DMS 273 treated with DMSO at 0.1 percent for 48 hours (cell line): ENCODE measurements at places on chromosomes 11 and 22.

GRCh38 chr11:114183044-114183511 is 113.1 kb upstream of the NNMT start:
- DNase-seq = no peak

DNA sequence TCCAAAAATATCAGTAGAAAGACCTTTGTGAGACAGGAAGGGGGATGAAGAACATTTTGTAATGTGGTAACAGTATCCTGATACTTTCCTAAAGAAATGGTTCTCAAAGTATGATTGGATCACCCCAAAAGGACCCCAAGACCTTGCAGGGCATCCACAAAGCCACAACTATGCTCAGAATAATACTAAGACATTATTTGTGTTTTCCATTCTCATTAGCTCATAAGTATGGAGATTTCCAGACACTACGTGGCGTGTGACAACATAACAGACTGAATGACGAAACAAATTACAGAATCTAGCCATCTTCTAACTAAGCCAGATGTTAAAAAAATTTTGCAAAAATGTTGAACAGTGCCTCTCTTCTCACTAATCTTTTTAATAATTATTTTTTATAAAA is 24.9 kb downstream of the CHEK2 start:
- no peak for DNase-seq

DNA sequence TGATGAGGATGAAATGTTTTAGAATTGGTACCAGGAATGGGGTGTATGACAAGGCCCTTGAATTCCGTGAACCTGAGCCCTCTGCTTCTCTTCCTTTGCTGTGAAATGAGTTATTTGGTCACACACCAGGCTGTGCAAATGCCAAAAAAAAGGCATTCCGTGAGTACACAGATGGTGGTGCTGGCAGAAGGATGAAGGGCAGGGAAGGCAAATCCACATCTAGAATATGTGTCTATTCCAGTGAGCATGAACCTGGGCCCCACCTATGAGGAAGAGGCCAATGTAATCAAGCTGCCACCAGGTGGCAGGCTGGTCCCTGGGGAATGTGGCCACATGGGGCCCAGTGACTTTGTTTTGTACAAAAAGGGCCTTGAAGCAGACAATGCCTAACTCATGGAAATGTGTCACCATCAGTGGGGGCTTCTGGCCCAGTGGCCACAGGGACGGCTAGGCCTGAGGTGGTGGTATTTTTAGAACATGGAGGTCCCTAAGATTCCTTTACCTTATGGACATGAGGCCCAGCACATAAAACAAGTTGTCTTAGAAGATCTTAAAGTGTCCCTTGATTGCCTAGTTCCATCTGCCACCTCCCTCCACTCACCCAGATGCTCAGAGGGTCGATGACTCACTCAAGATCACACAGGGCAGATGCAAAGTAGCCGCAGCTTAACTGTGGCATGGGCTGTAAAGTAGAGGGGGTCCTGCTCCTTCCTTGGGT is 3.9 kb upstream of the RNF215 start:
- DNase-seq = peak; percentile 28

GRCh38 chr22:39490135-39490798 is 11.8 kb upstream of the MIEF1 start:
- DNase-seq = peak; percentile 23

DNA sequence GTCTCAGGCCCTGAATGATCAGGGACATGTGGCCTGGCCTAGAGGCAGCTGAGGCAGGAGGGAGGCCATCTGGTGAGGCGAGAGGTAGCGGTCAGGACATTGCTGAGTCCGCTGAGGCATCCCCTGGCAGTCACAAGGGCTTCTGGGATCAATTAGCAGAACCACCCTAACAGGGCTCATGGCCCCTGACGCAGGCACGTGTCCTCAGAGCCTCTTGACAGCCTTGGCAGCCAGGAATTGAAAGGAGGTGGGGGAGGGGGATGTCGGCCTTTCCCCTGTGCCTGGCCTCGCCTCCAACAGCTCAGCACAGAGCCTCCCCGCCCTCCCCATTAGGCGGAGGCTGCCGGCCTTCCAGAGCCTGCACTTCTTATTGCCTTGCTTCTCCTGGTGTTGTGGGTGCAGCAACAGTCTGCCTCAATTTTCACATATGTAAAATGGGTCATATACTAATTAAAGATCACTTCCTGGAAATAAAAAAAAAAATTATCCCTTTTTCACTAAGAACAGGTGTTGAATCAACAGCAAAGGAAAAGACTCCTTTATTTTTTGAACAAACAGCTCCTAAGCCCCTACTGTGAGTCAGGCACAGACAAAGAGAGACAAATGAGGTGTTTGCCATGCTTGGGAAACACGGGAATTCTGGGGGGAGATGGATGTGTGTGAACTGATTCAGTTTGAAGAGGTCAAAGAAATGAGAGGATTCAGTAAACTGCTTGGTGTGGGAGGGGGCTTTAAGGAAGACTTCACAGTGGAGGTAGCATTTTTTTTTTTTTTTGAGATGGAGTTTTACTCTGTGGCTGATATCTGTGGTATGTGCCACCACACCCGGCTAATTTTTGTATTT is 55.3 kb downstream of the NFAM1 start:
- peak; percentile 34 for DNase-seq

- no peak for DNase-seq
Observed at GRCh38 chr11:28303477-28304191, 195.4 kb downstream of the METTL15 start.

- DNase-seq = no peak
Observed at GRCh38 chr11:25981998-25982397, 349.9 kb upstream of the ANO3 start.

DNA sequence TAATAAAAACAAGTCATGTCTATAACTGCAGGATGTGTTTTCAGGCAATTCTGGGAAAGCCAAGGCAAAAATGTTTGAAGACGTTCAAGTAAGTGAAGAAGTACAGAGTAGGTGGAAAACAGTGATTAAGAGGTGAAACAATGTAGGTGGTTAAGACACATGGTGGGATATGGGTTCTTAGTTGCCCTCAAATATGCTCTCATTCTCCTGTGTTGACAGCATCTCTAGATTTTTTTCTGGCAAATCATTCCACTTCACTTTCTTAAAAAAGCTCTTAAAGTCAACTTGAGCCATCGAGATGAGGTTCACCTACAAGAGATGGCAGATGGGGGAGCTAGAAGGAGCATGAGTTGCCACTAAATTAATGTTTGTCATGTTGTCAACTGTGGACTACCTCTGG is 1041.0 kb upstream of the CNTN5 start:
- no peak for DNase-seq

GRCh38 chr22:47996446-47996857 is 1234.0 kb downstream of the TBC1D22A start:
- no peak for DNase-seq

GRCh38 chr11:47220401-47220821 is 5.6 kb downstream of the DDB2 start:
- no peak for DNase-seq

GRCh38 chr11:113289431-113290187 is 24.8 kb upstream of the TTC12 start:
- peak; percentile 6 for DNase-seq

- no peak for DNase-seq
Observed at GRCh38 chr11:44305026-44305469, 4.9 kb downstream of the ALX4 start.

- no peak for DNase-seq
Observed at GRCh38 chr11:126186025-126186698, 25.3 kb downstream of the RPUSD4 start.

GRCh38 chr11:68382358-68382998 is 70.1 kb downstream of the LRP5 start:
- no peak for DNase-seq

DNA sequence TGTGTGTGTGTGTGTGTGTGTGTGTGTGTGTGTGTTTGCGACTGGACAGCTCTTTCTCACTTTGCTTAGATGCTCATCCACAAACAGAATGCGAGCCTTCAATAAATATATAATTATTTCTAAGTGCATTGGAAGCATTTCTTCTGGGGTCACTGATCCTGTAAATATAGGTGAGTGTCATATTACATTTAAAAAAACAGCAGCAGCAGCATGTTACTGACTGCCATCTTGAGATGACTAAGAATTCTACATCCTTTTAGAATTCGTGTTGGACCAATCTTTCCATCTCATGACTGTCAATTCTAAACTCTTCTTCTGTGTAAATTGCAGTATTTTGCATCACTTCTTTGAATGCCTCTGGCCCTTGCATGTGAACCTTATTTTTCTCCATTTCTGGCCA is 238.0 kb upstream of the DDI1 start:
- DNase-seq = no peak

GRCh38 chr11:130911306-130911705 is 5.0 kb downstream of the SNX19 start:
- no peak for DNase-seq

- no peak for DNase-seq
Observed at GRCh38 chr11:103625624-103625965, 410.8 kb upstream of the DDI1 start.

GRCh38 chr22:50700387-50701075 is 27.9 kb downstream of the SHANK3 start:
- DNase-seq = no peak

DNA sequence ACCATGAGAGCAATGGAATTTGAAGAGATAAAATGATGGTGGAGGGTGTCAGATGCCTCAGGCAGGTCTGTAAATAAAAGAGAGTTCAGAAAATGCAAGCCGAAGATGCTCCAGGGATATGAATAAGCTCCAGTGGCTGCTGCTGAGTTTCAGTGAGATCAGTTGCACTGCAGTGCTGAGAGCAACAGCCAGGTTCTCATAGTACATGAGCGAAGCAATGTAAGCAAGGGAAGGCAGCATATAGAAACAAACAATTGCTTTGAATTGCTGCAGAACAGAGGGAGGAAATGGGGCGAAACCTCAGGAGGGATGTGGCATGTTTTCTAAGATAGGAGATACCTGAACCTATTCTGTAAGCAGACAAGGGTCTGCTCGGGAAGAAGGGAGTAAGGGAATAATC is 369.5 kb downstream of the AASDHPPT start:
- DNase-seq = no peak

- no peak for DNase-seq
Observed at GRCh38 chr22:36816636-36817524, at the start of gene PVALB. Gene PVALB (minus strand): TSS chr22:36817035. CDS start chr22:36817005, 30 bp downstream.

DNA sequence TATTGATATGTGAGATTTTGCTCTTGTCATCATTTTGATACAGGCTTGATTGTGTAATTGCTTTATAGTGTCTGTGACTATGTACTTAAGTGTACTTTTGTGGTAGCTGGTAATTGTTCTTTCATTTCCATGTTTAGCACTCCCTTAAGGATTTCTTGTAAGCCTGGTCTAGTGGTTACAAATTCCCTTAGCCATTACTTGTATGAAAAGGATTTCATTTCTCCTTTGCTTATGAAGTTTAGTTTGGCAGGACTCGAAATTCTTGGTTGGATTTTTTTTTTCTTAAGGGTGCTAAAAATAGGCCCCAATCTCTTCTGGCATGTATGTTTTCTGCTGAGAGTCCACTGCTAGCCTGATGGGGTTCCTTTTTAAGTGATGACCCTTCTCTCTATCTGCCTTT is 346.8 kb downstream of the JRKL start:
- no peak for DNase-seq

GRCh38 chr22:26835929-26836528 is 178.6 kb downstream of the MIAT start:
- no peak for DNase-seq

GRCh38 chr11:65767406-65767805 is 13.4 kb downstream of the AP5B1 start:
- DNase-seq = no peak

GRCh38 chr11:18312663-18313420 is 9.1 kb downstream of the HPS5 start:
- no peak for DNase-seq

DNA sequence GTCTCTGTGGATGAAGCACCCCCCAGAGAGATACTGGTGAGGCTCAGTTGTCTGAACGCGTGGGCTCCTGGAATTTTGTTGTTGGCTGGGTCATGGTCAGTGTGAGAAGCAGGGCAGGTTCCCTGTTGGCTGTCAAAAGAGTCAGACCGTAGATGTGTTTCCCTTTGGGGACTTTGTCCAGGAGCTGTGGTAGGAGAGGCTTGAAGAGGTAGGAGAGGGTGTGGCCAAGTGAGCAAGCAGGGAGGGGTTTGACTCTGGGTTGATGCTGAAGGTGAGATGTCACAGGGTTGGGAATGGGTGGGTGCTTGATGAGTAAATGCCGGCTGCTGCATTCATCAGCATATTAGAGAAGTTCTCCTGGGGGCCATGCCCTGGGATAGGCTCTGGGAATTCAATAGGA is 803.2 kb downstream of the TBC1D22A start:
- no peak for DNase-seq

DNA sequence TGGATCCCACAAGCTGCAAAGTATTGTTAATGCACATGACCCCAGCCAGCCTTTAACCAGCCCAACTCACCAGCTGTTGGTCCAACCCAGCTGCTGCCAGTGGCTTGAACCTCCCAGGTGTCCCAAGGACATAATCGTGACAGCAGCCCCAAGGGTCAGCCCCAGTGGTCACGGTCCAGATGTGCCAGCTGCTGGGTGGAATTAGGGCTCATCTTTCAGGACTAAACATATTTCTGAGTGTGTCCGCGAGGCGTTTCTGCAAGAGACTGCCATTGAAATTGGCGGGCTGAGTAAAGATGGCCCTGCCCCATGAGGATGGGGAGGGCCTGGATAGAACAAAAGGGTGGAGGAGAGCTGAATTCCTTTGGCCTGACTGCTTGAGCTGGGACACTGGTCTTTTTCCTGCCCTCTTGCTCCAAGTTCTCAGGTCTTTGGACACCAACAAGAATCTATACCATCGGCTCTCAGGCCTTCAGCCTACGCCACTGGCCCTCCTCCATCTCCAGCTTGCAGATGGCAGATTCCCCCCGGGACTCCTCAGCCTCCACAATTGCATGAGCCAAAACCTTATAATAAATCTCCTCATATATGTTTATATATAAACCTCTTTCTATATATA is 240.2 kb downstream of the MN1 start:
- no peak for DNase-seq

GRCh38 chr22:48439560-48440135 is 1388.0 kb downstream of the BRD1 start:
- DNase-seq = no peak

DNA sequence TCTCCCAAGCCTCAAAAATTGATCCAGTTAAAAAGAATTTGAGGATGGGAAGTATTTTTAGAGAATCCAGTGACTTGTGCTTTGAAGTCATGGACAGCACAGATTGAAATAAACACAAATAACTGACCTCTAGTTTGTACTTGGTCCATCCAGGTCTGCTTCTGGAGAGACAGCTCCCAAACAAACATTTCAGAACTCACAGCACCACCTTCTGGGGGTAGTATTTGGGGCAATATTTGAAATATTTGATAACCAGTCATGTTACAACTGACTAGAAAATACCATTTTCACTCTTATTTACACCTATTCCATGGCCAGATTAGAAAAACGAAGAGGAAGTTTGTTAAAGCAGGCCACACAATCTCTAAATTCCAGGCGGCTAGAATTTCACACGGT is 56.2 kb downstream of the CTSC start:
- no peak for DNase-seq

DNA sequence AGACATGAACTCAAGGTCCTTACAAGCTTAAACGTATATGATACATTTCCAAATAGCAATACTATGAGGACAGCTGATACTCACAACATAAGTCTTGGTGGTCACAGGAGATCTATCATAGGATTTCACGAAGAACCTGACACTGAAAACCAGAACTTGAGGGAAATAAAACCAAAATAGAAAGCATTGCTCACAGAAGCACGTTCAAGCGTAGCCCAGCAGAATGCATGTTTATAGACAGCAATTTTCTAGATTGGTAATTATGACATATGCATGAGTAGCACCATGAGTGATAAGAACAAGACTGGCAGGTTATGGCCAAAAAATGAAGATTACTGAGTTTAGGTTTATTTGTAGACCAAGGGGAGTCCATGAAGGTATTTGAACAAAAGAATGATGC is 243.5 kb downstream of the ETS1 start:
- no peak for DNase-seq
